ENCODE measurements at places on chromosomes 5 and 9. TPM values are rescaled to one million over a fixed set of nuclear protein-coding genes. Genes with fewer than 3 reads are reported as not detected.

The GARIN3 gene
- total RNA-seq: 0.46 TPM

The ITK gene
- 204 TPM for total RNA-seq

- DNase-seq: no peak
Observed at GRCh38 chr9:91913986-91914385, 36.0 kb downstream of the ROR2 start.

- no peak for DNase-seq
Observed at GRCh38 chr9:69757996-69758675, 1.7 kb downstream of the PTAR1 start.

DNA sequence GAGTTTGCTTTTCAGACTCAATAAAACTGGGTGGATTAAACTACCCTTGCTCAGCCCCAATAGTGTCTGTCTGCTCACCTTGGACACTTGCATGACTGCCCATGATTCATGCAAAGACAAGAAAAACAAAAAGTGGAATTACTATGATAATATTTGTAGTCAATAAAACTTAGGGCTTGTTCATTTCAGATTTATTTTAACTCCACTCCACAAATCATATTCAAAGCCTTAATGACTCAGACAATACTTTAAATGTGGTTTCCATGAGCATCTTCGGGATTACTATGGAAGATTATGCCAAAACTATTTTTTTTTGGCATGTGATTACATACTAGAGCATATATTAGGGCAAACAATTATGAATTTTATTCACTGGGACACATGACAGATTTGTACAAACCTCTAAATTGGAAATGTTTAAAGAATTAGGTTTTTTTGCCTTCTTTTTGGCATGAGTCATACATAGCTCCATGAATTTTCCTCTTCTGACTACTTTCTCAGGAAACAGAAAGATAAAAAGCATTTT, 468.9 kb downstream of the ACTL7B start:
- DNase-seq: no peak

DNA sequence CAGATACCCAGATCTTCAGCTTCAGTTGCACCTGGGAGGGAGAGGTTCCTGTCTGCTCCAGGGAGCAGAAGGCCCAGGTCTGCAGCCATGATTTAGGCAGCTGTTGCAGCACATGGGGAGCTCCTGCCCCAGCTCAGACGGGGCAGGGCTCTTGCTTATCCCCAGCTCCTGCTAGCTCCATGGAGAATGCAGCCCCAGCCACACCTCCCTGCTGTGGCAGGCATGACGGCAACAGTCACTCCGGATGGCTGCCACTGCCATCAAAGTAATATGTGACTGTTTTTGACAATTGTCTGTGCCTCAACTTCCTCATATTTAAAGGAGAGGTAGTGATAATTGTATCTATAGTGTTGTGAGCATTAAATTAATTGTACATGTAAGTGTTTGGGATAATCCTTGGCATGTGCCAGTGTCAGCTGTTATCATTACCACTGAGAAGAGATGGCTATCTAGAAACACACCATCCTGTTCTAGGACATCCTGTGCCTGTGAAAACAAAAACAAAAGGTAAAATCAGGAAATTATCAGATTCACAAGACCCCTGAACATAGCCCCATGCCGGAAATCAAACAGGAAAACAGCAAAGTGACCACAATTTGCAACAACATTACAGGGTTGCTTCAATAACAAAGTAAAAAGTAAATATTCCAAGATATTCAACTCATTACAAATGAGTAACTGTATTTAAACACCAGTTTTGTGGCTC, 1048.8 kb upstream of the ACO1 start:
- DNase-seq: no peak

DNA sequence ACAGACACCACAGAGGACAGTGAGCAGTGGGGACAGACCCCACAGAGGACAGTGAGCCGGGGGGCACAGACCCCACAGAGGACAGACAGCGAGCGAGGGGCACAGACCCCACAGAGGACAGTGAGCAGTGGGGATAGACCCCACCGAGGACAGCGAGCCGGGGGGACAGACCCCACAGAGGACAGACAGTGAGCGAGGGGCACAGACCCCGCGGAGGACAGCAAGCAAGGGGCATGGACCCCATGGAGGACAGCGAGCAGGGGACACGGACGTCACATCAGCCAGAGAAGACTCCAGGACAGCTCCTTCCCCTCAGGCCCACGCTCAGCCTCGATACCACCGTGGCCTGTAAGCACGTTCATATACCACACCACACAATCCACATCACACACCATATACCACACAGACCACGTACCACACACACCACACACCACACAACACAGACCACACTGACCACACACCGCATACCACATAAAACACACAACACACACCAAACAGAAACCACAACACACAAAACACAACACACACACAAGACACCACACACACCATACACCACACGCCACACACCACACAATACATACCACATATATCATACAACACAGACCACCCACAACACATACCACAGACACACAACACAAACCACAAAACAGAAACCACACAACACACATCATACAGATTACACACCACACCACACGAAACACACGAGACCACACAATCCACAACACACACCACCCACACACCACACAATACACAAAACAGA, 5.2 kb upstream of the ZDHHC11 start:
- no peak for DNase-seq

Measured in activated naive CD8-positive, alpha-beta T cell treated with anti-CD3 and anti-CD28 coated beads for 36 hours (primary cell).